ENCODE measurements at places on chromosomes 2 and 18. TPM values are rescaled to one million over a fixed set of nuclear protein-coding genes. Genes with fewer than 3 reads are reported as not detected.

Gene SOCS6
- total RNA-seq, result 39.7 TPM

Gene NPPC
- not detected for total RNA-seq

Gene DLX1
- 0.79 TPM for total RNA-seq

Gene CFC1
- total RNA-seq, result 0.69 TPM

Gene UCN
- total RNA-seq, result 0.92 TPM

Gene TWIST2
- total RNA-seq, result 1.1 TPM

Gene CD302
- 27.1 TPM for total RNA-seq

Gene IL36B
- total RNA-seq, result not detected

Gene EN1
- not detected for total RNA-seq

Gene FZD7
- 4.8 TPM for total RNA-seq

Gene SLC4A5
- 2.1 TPM for total RNA-seq

DNA sequence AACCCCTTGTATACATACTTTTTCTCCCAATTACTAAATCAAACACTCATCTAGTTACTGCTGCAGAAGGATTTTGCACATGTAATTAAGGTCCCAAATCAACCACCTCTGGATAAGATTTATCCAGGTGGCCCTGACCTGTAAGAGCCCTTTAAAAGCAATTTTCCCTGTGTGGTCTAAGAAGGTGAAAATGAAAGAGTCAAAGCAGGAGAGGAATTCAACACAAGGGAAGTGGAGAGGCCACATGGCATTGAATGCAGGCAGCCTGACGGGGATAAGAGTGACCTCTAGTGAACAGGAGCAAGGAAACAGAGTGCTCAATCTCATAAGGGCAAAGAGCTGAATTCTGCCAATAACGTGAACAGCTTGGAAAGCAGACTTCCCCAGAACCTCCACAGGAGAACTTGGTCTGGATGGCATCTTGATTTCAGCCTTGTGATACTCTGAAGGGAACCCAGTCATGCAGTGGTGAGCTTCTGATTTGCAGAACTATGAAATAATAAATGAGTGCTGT lies 27.2 kb downstream of the PPP3R1 start:
- DNase-seq, result no peak

DNA sequence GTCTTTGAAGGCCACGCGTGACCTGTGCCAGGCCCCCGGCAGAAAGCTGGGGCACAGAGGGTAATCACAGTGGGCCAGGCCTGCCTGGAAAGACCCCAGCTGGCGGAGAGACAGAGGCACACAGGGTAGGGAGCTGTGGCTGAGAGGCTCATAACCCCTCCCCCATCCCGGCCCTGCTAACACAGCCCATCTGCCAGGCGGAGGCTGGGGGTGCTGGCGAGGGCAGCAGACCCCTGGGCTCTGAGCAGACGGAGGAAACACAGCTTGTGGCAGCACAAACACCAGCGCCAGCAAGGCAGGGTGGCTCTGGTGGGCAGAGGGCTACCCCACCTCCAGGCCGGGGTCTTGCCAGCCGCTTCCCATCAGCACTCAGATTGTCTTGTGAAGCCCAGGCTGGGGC lies 19.0 kb downstream of the HS6ST1 start:
- peak; percentile 40 for DNase-seq

- DNase-seq, result no peak
Observed at GRCh38 chr2:214550786-214551185, 139.9 kb downstream of the VWC2L start.

DNA sequence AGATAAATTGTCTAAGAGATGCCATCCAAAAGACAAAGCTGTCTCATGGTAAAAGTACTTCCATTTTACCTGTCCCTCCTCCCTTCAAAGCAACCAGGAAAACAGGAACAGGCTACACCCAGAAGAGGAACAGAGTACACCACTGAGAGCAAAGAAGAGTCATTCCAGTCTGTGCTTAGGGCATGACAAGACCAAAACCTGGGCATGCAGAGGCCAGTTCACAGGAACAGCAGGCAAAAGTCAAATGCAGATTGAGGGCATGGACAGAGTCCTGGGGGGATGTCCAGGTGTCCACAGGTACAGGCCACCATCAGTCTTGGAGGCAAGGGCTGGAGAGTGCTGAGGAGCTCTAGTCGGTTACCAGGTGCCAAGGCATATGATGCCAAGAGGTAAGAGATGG lies 23.7 kb downstream of the PLEK start:
- no peak for DNase-seq

DNA sequence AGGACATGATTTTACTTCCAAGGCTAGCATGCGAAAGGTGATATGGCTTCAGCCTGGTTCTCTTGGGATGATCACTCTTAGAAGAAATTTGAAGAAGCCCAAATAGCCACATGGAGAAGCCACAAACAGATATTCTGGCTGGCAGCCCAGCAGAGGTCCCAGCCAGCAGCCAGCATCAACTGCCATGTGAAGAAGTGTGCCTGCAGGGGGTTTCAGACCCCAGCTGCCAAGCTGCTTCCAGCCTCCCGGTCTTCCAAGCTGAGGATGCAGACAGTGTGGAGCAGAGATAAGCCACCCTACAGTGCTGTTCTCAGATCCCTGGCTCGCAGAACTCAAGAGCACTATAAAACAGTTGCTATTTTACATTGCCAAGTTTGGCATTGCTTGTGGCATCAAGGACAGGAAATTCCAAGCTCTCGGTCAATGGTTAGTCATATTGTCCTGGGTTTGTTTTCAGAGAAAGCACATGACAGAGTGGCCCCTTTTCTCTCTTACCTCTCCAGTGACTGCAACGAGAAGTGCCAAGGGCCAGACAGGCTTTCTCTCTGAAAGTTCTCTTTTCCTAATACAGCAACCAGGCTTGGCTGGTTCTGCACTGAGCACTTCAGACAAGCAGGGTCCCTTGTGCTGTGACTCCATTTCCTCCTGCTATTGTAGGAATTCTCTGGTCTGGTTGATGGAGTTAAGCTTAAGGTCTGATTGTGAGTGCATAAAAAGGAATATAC lies 223.7 kb downstream of the ANKRD30B start:
- DNase-seq, result no peak

DNA sequence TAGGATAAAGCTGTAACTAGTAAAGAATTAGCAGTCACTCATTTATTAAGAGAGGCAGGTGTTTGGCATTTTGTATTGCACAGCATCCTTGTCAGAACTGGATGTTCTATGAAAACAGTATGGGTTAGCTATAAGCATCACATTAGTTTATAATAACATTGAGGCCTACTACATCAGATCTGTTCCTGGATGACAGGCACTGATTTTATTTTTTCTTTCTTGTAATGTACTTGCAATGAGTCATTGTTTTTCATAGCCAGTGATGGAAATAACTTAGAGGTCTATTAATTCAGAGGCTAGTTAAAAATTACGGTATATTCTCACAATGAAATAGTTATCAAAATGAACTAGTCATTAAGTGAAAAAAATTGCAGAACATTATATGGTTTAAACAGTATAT lies 13.0 kb upstream of the RMDN2 start:
- DNase-seq, result no peak

GRCh38 chr18:77090546-77091174 lies 41.9 kb downstream of the MBP start:
- no peak for DNase-seq

- no peak for DNase-seq
Observed at GRCh38 chr2:54635554-54636152, 87.8 kb upstream of the EML6 start.

GRCh38 chr18:48021273-48021914 lies 90.9 kb upstream of the SMAD2 start:
- no peak for DNase-seq

DNA sequence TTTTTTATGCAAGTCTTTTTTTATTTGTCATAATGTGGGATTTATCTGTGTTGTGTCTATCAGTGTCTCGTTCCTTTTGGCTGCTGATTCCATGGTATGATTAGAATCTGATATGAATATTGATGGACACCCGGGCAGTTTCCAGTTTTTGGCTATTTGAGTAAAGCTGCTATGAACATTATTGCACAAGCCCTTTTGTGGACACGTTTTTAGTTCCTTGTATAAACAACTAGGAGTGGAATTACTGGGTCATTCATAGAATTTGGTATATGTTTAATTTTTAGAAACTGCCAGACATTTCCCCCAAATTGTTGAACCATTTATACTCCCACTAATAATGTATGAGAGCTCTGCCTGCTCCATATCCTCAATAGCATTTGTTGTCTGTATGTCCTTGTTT lies 26.6 kb downstream of the HK2 start:
- no peak for DNase-seq

DNA sequence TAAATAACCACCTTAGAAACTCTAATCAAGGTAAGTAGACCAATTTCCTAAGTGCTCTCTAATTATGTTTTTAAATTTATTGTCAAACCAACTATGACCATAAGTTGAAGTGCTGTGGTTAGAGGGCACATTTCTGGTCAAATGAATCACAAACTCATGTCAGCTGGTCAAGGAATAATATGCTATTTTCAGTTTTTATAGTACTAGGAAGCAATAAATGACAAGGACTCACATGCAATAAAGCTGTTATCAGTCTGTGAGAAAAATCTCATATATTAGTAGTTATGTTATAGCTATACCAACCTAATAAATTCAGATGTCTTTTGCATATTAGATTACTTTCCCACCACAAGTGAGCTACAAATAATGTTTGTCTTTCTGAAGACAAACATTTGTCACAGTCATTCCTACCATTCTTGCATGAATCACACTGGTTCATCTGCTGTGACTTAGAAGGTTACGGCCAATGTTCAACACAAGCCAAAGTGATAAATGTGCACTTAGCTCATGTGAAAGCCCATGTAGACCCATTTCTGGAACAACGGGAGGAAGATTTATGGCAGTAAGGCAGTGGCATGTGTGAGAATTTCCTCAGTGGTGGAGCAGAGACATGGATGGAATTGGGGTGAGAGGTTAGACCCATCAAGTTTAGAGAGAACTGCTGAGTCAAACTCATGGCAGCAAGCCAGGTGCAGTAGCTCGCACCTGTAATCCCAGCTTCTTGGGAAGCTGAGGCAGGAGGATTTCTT lies 27.4 kb upstream of the CCNYL1 start:
- DNase-seq, result no peak

GRCh38 chr2:111159641-111160040 lies 38.9 kb downstream of the BCL2L11 start:
- DNase-seq, result no peak

GRCh38 chr2:144249035-144249637 lies 270.8 kb downstream of the ZEB2 start:
- DNase-seq, result no peak

- DNase-seq, result peak; percentile 25
Observed at GRCh38 chr18:55781481-55781957, 193.5 kb upstream of the TCF4 start.

- no peak for DNase-seq
Observed at GRCh38 chr2:16324544-16324937, 341.1 kb downstream of the CYRIA start.

- no peak for DNase-seq
Observed at GRCh38 chr2:29147963-29148362, 32.7 kb downstream of the CLIP4 start.

DNA sequence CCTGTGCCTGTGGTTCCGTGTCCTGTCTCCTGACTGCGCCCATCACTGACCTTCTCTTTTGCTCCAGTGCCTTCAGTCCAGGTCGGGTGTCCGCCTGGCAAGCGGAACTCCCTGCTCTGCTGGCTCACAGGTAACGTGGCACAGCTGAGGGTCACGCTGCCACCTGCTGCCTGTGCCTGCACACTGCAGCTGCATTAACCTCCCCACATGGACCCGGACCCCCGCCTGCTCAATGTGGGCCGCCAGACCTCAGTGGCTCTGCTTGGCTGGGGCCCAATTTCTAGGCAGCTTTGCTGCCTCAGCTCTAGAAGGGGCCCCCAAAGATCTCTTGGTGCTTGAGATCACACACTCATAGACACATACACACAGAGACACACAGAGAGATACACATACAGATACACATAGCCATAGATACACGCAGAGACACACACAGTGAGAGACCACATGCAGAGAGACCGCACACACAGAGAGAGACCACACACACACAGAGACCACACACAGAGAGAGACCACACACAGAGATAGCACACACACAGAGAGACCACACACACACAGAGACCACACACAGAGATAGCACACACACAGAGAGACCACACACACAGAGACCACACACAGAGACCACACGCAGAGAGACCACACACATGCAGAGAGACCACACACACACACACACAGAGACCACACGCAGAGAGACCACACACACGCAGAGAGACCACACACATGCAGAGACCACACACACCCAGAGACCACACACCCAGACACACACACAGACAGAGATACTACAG lies 14.9 kb upstream of the CNNM3 start:
- DNase-seq, result peak; percentile 88
